T-cell (primary cell): ENCODE measurements at places on chromosomes 16 and 17.
A peak's percentile ranks its signal among the peaks of the same experiment; 100 is the strongest.

GRCh38 chr17:29162082-29162908 is 17.9 kb downstream of the MYO18A start:
- H3K4me1 ChIP-seq = no peaks in the 10 kb centered on the region
- no peak overlapping the region for H3K4me3 ChIP-seq
- H3K27ac ChIP-seq = no peak overlapping the region
- no peaks in the 10 kb centered on the region for H3K36me3 ChIP-seq

DNA sequence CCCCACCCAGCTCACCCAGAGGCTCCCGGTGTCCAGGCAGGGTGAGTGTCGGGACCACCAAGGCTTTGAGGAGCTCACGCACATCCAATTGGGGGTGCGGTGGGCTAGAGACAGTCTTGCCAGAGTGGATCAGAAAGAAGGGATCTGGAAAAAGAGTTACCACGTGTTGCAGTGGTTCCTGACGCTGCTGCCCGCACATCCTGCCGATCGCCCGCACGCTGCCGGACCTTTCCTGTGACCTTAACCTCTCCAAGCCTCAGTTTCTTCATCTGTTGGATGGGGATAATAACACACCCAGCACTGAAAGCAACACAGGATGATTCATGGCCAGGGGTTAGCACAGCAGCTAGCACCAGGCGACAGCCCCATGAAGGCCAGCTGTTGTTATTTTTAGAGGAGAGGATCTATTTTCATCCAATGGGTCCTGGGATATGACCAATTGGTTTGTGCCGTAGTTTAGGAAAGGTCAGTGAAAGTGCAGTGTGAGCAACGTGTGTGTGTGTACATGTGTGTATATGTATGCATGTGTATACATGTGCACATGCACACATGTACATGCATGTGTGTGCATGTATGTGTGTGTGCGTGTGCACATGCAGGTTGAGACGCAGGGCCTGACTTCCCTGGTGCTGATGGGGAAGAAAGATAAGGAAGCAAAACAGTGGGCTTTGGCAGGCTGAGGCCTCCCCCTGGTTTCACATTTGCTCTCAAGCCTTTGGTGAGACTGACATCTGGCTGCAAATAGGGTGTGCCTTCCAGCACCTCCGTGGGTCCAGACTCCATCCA is 2.5 kb downstream of the ITGAX start:
- peaks cover 58% of the 10 kb centered on the region for H3K4me1 ChIP-seq
- H3K4me3 ChIP-seq = no peak overlapping the region
- H3K36me3 ChIP-seq = no peaks in the 10 kb centered on the region
- no peak for DNase-seq
- H3K27ac ChIP-seq = no peak overlapping the region

DNA sequence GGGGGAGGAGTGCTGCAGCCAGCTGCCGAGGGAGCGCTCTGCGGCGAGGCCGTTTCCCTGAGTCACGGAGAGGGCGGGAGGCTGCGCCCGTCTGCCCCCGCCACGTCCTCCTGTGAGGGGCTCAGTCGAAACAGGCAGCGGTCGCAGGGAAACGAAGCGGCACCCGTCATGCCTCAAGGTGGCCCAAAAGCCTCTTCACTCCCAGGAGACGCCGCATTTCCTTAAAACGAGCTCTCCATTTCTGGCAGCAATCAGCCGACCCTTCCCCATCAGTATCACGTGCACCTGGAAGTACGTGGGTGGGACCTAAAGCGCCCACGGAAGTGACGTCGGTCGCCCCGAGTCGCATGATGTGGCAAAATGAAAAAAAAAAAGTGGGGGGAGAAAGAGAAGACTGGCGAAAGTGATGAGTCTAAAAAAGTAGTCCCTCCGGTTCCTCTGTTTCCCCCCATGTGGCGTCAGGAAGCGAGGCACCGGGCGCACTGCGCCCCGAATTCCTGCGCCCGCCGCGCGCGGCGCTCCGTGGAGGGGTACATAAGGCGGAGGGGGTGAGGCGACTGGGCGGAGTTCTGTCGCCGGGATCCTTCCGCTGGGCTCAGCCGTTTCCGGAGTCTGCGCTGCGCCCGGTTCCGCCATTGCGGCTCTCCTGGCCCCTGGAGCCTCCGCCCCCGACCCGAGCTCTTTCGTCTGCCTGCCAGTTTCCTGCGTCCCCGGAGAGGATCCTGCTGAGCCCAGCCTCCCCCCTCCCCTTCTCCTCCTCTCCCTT is at the start of gene CLTC:
CLTC (plus strand) TSS at position 598 of the 766 bp plus-strand sequence. CDS start 237 bp downstream, outside the sequence.
- H3K36me3 ChIP-seq = no peaks in the 10 kb centered on the region
- peak within 1 kb of the TSS; percentile 96 for H3K27ac ChIP-seq
- H3K27me3 ChIP-seq = no peaks in the 10 kb centered on the region
- DNase-seq = peak; percentile 88

- no peaks in the 10 kb centered on the region for H3K27me3 ChIP-seq
- H3K4me1 ChIP-seq = no peaks in the 10 kb centered on the region
- no peak for DNase-seq
- peaks cover 32% of the 10 kb centered on the region for H3K36me3 ChIP-seq
Measured at GRCh38 chr17:68125111-68125870, 89.8 kb downstream of the KPNA2 start.

- H3K27me3 ChIP-seq = no peaks in the 10 kb centered on the region
- H3K27ac ChIP-seq = no peak overlapping the region
- peaks cover 17% of the 10 kb centered on the region for H3K36me3 ChIP-seq
- no peak for DNase-seq
- H3K4me1 ChIP-seq = no peaks in the 10 kb centered on the region
Measured at GRCh38 chr16:867421-868385, 67.2 kb upstream of the GNG13 start.
